NCI-H1436 treated with DMSO at 0.1 percent for 48 hours (cell line): ENCODE measurements at places on chromosomes 12 and 14.
A peak's percentile ranks its signal among the peaks of the same experiment; 100 is the strongest.

GRCh38 chr14:94918896-94919295 is 149.0 kb upstream of the GSC start:
- DNase-seq: no peak

GRCh38 chr12:67884596-67884995 is 104.7 kb upstream of the IFNG-AS1 start:
- no peak for DNase-seq

DNA sequence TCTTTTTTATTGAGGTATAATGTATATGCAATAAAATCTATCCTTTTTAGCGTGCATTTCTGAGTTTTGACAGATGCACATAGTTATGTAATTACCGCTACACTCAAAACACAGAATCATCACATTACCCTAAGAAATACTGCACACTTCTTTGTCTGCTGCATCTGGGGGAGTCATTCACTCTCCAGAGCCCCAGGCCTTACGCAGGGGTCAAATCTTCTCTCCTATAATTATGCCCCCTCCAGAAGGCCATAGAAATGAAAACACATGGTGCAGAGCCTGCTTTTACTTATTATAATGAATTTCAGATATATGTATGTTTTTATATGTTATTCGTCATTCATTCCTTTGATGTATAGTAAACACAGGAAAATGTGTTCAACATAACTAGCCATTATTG is 296.5 kb upstream of the TMEM132C start:
- DNase-seq: no peak

GRCh38 chr14:104348741-104349140 is 210.4 kb downstream of the KIF26A start:
- no peak for DNase-seq

- DNase-seq: no peak
These were observed 127.4 kb downstream of the RASSF9 start for GRCh38 chr12:85708775-85709174.

DNA sequence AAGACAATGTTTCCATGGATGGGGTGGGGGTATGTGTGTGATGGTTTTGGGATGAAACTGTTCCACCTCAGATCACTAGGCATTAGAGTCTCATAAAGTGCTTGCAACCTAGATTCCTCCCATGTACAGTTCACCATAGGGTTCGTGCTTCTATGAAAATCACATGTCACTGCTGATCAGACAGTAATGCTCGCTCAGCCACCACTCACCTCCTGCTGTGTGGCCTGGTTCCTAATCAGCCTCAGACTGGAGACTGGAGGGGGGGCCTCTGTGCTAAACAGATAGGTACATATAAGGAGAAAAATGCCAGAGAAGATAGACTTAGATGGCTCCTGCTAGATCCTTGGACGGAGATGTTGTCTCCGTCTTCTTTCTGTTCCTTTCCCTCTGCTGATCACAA is 1296.9 kb upstream of the SEL1L start:
- DNase-seq: no peak

GRCh38 chr12:132194056-132194455 is 49.8 kb downstream of the NOC4L start:
- no peak for DNase-seq

DNA sequence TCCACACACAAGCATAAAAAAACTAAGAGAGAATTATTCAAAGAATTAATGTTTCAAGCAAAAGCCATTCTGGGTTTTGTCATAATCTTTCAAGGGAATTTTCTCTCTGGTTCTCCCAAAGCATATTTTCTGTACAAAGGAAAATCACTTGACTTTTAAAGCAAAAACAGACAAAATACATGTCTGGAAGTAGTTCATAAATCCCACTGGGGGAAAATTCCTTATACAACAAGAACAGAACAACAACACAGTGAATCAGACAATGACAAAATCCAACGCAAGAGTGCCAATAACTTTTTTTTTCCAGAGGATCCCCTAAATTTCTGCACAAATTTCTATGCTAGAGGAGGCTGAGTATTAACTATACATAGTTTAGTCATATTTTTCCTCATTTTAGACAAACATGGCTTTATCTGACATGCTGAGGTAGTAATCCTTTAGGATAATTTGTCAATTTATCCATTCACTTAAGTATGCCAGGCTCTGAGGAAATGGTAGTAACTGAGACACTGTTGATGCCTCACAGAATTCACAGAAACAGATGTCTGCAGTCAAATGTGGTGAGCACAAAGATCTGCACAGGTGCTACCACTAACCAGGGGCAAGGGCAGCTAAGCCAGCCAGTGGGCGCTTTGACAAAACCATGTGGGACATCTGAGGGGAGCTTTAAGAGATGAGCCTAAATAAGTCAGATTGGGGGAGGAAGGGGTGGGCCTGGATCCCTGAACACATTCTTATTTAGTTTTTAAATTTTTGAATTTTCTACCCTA is 38.0 kb downstream of the GRIP1 start:
- no peak for DNase-seq

- DNase-seq: no peak
These were observed 20.7 kb downstream of the EPYC start for GRCh38 chr12:90984114-90984513.

DNA sequence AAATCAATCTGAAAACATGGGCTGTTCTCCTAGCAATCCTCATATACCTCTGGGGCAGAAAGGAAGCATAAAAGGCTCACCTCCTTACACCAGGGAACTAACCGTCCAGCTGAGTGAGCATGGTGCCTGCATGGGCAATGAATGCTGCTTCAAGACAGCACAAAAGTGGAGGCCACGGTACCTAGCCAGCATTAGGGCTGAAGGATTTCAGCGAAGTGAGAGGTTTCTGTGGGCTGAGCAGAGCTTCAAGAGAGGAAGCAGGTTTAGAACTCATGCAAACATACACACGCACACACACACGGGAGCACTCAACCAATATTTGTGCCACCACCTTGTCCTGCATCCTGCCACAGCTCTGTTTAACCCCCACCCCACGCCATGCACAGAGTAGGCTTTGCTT is 838.5 kb upstream of the TMEM132C start:
- DNase-seq: no peak

- no peak for DNase-seq
These were observed 212.2 kb upstream of the ATP2B1 start for GRCh38 chr12:89920866-89921265.

GRCh38 chr14:98937021-98937420 is 335.0 kb downstream of the BCL11B start:
- DNase-seq: no peak

- no peak for DNase-seq
These were observed 424.0 kb downstream of the TMEM117 start for GRCh38 chr12:44259890-44260289.

DNA sequence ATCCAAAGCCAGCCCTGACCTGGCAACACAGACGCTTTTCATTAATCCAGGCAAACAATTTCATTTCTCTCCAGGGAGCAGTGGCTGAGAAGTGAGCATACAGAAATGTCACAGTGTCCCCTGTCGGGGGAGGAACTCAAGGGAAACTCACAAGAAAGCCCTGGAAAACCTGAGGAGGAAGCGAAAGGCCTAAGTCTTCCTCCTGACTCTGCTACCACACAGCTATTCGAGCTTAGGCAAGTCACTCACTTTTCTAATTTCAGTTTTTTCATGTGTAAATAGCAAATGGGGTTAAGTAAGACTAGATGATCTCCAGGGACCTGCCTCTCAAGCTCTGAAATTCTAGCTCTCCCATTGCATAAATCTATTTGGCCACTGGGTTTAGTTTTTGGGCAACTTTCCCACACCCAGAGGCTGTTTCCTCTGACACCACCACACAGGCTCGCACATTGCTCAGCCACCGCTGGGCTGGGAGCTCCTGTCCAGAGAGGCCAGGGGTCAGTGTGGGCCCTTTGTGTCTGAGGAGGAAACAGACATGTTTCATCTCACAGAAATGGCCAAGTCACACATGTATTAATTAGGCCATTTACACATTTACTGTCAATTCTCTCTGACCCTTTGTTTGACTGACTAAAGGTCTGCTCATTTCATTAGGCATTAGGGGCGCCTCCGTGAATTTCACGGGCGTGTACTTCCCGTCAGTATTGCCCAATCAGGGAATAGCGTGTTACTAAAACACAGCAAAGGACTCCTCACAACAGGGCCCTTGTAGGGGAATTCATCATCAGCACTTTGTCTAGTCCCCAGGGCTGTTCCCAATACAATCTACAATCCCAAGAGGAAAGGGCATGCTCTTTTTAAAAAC is 9.8 kb upstream of the PNMA1 start:
- peak; percentile 9 for DNase-seq
